GM10248 (cell line): ENCODE measurements at places on chromosomes 2 and 18.

GRCh38 chr2:47300609-47301276 lies 102.2 kb upstream of the MSH2 start:
- no peak for DNase-seq

GRCh38 chr2:34031097-34031496 lies 432.0 kb upstream of the FAM98A start:
- DNase-seq = no peak

DNA sequence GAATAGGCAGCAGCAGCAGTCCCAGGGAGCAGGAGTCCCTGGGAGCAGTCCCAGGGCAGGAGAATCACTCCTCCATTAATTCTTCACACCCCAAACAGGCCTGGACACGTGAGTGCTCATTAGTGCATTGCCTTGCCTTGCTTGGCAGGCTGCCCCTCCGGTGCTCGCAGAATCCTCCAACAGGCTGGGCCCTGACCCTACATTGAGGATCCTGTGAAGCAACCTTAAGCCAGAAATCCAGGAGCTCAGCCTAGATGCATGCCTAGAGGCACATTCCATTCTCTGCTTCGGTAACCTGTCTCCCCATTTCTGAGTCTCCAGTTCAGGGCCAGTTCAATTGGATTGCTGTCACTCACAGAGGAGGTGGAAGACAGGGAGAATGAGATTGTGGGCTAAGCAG lies 97.4 kb upstream of the LRATD1 start:
- no peak for DNase-seq

DNA sequence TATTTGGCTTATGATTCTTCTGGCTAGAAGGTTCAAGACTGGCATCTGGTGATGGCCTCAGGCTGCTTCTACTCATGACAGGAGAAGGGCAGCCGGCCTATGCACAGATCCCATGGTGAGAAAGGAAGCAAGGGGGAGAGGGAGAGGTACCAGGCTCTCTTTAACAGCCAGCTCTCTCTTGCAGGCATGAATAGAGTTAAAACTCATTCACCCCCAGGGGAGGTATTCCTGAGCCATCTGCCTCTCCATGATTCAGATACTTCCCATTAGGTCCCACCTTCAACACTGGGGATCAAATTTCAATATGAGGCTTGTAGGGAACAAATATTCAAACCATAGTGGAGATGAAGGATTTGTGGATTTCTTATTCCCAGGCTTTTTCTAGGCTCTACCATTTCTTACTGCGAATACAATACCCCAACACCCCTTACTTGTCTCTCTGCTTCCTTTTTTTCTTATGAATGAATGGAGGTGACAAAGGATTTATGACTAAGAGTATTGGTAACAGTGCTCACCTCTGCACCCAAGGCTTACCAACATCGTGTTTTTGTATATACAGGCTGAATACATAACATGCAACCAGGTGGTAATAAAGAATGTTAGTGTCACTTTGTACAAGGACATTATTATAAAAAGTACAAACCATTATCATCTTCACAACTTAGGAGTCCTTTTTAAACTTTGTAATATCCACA lies 454.6 kb upstream of the TRIB2 start:
- DNase-seq = no peak

- no peak for DNase-seq
Measured at GRCh38 chr18:63271148-63271547, 48.4 kb downstream of the BCL2 start.

GRCh38 chr2:204487447-204488229 lies 57.6 kb upstream of the PARD3B start:
- no peak for DNase-seq

DNA sequence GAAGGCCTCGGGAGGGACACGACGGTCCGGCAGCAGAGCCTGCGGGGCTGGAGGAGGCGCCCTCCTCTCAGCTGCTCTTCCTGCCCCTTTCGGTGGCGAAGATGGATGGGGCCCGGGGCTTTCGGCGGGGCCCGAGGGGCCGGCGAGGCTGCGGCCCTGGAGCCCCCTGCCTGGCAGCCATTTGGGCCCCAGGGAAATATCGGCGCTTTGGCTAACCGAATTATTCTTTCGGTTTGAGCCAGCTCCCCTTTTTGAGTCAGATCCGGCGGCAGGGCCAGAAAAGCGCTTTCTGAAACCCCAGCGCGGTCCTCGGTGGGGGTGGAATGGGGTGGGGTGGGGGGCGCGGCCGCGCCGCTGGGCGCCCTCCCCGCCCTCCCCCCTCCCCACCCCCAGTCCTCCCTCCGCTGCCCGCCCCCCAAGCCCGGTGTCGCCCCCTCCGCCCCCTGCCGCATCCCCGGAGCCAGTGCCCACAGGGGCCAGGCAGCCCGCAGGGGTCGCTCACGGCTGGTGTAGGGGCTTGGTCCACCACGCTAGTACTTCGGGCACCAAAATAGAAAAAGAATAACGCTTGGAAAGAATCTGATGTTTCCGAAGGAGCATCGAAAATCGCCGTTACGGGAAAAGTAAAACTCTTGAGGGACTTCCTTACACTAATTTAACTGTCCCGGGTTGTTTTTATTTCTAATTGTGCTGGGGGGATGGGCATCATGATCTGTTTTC lies 9.1 kb upstream of the ARID5A start:
- DNase-seq = peak; percentile 83

DNA sequence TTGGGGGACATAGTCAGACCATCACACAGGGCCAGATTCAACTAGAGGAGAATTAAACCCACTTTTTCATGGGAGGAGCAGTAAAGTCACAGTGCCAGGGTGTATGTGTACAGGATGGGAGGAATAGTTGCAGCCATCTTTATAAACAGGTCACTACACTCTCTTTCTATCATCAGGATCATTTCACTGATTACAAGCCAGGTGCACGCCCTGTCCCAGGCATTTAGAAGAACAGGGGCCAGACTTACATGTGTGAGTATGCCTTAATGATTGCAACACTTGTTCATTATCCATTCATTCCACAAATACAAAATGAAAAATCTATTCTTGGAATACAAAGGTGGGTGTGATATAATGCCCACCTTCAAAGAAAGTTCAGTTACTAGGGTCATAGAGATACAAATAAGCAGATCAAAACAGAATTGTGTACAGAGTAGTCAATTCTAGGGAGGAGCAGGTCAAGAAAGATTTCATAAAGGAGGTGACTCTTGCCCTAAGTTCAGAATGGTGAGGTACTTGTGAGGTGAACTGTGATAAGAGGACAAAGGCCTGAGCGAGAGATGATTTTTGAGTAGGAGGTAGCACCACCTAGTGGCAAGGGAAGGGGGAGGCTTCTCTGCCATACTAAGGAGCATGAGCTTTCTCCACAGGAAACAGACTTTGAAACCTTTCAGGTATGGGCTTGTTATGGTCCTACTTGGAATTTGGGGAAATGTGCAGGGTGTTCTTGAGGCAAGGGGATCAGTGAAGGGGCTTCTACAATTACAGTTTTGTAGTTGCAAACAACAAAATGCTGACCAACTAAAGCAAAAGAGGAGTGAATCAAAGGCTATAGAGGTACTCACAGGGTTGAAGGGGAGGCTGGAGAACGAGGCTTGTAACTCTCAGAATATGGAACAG lies 156.3 kb downstream of the SUCLG1 start:
- peak; percentile 66 for DNase-seq

GRCh38 chr2:47221946-47222345 lies 66.8 kb upstream of the STPG4 start:
- no peak for DNase-seq

DNA sequence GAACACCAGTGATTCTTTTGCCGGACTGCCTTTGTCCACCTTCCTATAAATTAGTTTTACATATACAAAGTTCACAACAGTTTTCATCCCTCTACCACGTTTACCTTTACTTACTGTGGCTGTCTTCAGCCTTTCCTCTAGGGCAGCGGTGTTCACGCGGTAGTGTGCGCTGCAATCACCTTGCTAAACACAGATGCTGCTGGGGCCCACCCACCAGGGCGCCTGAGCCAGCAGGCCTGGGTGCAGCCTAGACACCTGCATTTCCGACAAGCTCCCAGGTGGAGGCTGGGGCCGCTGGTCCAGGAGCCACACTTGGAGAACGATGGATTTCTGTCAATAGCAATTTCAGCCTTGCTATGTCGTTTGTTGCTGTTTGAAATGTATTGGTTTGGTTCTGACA lies 83.1 kb downstream of the NDUFA10 start:
- DNase-seq = no peak

- no peak for DNase-seq
Measured at GRCh38 chr2:210792000-210792399, 235.6 kb downstream of the CPS1 start.

DNA sequence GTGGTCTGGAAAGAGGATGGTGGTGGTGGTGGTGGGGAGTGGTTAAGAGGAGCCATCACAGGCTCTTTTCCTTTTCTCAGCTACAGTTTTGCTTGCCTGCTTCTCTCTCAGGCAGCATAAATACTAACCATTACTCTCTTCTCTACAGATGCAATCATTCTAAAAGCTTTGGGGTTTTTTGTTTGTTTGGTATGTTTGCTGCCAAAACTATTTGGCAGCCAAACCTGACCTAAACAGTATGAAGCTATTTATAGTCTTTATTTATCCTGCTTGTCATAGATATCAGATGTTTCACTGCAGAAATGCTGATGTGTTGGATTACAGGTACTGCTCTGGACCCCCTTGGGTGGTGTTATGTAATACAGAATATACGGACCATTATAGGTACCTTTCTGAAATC lies 15.3 kb downstream of the SIX3 start:
- no peak for DNase-seq

DNA sequence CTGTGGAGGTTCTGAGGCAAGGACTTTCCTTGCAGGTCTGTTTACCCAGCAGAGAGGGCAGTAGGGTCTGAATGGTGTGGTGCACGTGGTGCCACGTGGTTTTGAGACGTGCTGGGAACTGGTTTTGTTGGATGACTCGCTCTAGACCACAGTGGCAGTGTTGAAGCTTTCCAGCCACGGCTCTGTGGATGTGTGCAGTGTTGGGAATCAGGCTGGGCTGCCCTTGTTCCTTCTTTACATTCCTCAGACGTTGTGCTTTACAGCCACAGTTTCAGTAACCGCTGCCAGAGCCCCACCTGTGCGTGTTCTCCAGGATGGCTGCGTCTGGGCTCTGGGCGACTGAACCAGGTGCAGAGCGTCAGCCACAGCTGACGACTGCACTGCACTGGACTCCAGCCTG lies 8.2 kb downstream of the CTDP1 start:
- no peak for DNase-seq

DNA sequence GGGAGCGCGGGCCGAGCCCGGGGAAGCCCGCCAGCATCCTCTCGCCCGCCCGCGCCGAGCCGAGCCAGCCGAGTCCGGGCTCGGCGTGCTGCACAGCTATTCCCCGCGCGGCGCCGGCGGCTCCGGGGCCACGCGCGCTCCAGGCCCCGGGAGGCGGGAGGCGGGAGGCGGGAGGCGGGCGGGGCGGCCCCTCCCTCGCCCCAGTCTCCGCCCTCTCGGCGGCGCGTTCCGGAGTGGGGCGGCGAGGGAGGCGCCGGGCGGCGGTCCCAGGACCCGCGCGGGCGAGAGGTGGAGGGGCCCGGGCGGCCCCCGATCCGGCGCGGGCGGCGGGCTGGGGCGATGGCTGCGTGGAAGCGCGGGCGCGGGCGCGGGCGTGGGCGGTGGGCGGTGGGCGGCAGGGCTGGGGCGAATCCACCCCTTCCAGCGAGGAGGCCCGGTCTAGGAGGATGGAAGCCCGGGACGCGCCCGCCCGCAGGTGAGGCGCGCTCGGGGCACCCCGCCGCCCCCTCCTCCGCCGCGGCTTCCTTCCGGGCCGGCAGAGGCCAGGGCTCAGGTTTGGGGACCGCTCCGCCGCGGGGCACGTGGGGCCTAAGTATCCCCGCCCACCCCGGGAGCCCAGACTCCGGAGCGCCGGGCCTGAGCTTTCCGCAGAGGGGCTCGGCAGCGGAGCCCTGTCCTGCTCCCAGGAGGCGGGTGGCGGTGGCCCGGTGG lies at the start of gene ADCY3:
TSS of gene ADCY3 (minus strand) at position 140 of the 711 bp plus-strand sequence. CDS start 1,250 bp downstream, outside the sequence.
- peak; percentile 85 for DNase-seq

GRCh38 chr2:149219856-149220255 lies 110.5 kb upstream of the LYPD6 start:
- no peak for DNase-seq

- no peak for DNase-seq
Measured at GRCh38 chr2:112144966-112145365, 6.8 kb downstream of the FBLN7 start.

DNA sequence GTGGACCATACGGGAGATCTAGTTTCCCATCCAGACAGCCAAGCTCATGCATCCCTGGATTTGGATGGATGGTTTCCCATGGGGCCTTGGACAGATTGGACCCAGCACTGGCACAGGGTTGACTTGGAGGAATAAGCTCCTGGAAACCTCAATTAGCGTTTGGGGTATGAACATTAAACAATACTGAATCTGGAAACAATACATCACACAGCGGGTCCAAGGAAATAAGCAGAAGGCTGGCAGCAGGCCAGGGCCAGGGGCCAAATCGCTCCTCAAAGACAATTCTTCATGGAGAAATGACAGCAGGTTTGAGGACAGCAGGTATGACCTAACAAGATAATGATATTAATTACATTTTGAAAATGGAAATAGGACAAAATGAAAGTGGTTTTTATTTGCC lies 540.6 kb downstream of the RIT2 start:
- no peak for DNase-seq

DNA sequence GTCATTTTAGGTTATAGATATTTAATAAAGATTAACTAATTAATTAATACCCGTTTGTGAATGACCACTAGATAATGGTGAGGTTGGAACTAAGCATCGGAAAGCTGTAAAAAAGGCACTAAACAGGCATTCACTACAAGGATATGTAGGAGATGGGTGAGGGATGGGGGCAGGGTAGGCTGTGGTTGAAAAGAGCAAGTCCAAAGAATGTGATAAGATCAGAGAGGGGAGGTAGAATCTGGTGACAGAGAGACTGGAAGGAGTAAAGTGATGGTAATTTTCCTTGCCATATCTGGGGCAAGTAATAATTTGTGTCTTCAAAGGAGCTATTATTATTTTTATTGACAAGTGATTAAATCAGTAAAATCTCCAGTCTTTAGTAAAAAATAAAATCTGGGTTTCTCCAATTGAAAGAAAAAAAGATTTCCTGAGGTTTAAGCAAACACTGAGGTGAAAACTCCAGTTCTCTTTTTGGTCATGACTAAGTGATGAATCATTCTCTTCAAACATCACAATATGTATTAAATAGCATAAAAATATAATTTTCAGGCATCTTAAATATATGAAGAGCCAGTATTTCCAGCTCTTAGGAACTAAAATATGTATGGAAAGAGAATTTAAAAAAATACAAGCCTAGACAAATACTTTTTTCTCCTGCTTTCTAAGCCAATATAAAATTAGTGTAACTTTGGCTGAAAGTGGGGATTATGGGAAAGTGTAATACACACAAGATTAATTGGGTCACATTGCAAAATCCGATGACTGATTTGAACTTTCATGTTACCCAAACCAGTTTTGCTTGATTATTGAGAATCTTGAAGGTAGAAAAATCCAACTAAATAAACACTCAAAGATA lies 259.1 kb upstream of the RBMS1 start:
- DNase-seq = no peak

- DNase-seq = no peak
Measured at GRCh38 chr2:19700861-19701585, 200.8 kb downstream of the TTC32 start.

- DNase-seq = no peak
Measured at GRCh38 chr18:42654556-42654955, 460.9 kb downstream of the RIT2 start.

DNA sequence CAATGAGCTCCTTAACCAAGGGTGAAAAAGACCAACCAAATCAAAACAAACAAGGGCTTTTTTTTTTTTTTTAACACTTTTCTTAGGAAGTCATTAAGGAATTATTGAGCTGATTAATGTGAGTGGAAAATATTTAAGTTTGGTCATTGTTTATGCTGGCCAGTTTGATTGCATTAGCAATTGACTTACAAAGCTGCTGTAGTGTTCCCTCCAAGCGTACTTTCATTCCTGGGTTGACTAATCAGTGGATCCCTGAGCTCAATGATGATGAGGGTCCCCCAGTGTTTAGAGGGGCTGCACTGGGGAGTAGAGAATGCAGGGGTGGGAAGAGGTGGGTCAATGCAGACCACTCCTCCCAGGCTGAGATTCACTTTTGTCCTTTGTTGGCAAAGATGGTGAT lies 119.3 kb downstream of the PRKCE start:
- no peak for DNase-seq
